ENCODE measurements at places on chromosomes 16 and 17.

GRCh38 chr16:50602531-50603205 is 54.5 kb downstream of the NKD1 start:
- DNase-seq: no peak

- DNase-seq: no peak
Observed at GRCh38 chr17:79834565-79835469, 4.4 kb downstream of the CBX4 start.

DNA sequence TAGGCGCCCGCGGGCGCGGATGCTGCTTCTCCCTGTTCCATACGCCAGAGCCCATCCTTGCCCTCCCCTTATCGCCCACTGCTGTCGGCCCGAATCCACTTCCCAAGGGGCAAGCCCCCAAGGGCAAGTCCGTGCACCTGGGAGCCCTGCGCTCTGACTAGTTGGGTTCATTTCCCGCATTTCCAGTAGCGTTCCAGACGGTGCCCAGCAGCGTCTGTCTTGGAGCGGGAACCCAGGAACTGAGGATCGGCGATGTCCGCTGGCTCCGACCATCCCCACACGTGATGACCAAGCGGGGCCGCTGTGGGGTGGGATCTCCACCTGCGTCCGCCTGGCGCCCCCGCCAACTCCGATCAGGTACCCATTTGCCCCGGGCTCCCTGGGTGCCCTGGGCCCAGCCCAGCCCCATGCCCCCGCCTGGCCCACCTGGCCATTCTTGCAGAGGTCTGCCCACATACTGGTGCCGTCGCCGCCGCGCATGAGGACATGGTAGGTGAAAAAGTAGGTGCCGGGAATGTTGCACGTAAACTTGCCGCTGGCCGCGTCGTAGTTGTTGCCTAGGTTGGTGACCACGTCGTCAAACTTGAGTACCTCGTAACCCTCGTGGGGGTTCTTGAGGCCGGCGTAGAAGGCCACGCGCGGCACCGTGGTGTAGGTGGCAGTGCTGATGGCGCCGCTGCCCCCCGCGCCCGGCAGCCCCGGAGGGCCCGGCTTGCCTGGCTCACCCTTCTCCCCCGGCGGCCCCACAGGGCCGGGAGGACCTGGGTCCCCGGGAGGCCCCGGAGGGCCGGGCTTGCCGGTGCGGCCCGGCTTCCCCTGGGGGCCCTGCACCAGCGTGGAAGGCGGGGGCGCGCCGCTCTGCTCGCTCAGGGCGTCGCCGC is 837 bp downstream of the C1QL1 start:
- no peak for DNase-seq

- peak; percentile 5 for DNase-seq
Observed at GRCh38 chr16:10552998-10553491, 27.4 kb downstream of the EMP2 start.

All from stimulated activated CD8-positive, alpha-beta memory T cell treated with anti-CD3 and anti-CD28 coated beads, Interleukin-7, amount 100 ng/mL, for 1 hour (primary cell).